ENCODE measurements at places on chromosomes 12 and 14.
A peak's percentile ranks its signal among the peaks of the same experiment; 100 is the strongest.

- DNase-seq = no peak
Observed at GRCh38 chr12:119202544-119202943, 23.8 kb downstream of the HSPB8 start.

GRCh38 chr14:64720131-64720576 lies 15.9 kb downstream of the PLEKHG3 start:
- peak; percentile 58 for DNase-seq

GRCh38 chr12:110689281-110690126 lies 589 bp upstream of the HVCN1 start:
- no peak for DNase-seq

DNA sequence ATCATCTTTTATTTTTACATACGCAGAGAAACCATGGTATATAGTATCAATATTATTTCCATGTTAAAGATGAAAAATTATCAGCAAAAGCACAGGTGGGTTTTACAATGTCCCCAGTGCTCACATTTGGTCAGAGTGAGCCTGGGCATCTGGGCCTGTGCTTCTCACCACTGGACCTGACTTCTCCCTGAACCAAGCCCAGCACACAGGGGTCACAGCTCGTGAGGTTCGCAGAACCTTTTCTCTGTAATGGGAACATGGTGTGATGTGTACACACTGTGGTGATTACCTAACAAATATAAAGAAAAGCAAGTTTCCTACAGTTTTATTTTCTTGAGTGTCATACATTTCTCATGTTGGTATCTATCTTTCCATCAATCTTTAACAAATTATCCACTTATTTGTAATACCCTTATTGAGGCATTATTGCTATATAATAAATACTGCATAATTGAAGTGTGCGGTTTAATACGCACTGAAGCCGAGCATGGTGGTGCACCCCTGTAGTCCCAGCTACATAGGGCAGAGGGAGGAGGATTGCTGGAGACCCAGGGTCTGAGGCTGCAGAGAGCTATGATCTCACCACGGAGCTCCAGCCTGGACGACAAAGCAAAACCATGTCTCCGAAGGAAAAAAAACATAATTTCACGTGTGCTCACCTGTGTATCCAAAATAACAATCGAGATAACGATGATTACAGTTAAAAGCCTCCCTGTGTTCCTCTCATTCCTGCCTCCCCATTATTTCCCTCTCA lies 743.2 kb downstream of the TMEM121 start:
- DNase-seq = no peak

- DNase-seq = no peak
Observed at GRCh38 chr14:89748004-89748403, 206.5 kb downstream of the EFCAB11 start.

DNA sequence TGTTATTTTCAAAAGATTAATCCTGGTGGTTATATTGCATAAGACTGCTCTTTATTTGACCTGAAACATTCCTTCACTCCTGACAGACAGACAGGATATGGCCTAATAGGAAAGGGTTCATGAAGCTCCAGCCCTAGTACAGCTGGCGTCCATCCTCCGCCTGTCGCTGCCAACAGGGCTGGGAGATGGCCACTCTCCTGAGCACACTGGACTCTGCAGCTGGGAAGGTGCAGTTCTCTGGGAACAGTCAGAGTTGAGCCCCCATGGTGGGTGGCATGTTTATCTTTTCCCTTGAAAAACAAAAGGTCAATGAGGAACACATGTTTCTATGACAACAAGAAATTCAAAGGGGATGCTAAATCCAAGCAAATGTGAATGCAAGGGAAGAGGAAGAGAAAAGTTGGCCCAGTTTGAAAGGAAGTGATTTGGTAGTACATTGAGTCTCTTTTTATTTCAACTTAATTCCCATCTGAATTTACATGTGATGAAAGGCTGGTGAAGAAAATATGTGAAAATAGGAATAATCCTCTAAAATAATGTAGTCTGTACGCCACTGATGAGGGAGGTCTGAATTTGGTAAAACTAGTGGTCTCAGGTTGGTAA lies 89.9 kb upstream of the DCN start:
- no peak for DNase-seq

DNA sequence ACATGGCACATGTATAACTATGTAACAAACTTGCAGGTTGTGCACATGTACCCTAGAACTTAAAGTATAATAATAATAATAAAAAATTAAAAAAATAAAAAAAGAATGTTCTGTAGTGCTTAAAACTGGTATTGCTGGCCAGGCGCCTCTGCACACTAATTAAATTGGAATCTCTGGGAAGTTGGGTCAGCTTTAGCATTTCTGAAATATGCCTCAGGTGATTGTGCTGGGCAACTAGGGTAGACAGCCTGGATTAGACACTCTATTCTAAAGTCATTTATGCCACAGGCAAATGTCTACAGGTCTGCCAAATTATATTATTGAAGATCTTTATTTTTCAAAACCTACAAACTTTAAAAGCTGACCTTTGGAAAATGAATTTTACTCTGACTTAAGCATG lies 55.3 kb downstream of the PPM1H start:
- no peak for DNase-seq

GRCh38 chr12:85621041-85621440 lies 215.2 kb downstream of the RASSF9 start:
- no peak for DNase-seq
